ENCODE measurements at places on chromosomes 1 and 21.

- no peak for DNase-seq
These were observed 78.8 kb downstream of the FAM78B start for GRCh38 chr1:166087734-166088571.

DNA sequence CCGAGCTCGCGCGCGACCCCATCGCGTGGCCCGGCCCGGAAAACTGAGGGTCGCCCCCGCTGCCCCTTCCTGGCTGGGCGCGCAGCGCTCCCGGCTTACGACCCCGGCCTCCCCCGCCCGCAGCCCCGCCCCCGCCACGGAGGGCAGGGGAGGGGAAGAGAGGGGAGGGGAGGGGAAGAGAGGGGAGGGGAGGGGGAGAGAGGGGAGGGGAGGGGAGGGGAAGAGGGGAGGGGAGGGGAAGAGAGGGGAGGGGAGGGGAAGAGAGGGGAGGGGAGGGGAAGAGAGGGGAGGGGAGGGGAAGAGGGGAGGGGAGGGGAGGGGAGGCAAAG, 6.7 kb upstream of the ANKRD65 start:
- no peak for DNase-seq

GRCh38 chr1:51280321-51280978, 44.4 kb downstream of the RNF11 start:
- no peak for DNase-seq

DNA sequence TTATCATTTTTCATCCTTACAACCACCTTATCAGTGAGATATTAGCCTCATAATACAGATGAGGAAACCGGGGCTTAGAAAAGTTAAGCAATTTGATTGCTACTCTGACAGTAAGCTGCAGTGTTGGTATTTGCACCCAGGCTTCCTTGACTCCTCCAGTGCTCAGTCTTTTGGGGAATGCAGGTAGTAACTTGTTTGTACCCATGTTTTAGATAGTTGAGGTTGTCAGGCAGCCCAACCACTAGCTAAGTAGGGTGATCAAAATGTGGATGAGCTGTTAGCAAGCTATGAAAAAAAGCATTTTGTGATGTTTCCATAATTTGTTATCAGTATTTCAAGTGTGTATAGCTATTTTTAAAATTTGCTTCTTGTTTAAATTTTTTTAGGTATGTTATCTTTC, 80.8 kb downstream of the SASS6 start:
- DNase-seq, result no peak

DNA sequence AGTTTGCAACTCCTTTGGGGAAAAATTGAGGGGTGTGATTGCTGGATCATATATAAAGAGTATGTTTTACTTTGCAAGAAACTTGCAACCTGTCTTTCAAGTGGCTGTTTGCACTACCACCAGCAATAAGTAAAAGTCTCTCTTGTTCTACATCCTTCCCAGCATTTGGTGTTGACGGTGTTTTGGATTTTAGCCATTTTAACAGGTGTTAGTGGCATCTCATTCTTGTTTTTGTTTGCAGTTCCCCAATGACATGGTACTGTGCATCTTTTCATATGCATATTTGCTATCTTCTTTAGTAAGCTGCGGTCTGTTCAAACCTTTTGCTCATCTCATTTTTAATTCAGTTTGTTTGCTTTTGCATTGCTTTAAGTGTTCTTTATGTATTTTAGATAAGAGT, 535.5 kb downstream of the LRRIQ3 start:
- no peak for DNase-seq

DNA sequence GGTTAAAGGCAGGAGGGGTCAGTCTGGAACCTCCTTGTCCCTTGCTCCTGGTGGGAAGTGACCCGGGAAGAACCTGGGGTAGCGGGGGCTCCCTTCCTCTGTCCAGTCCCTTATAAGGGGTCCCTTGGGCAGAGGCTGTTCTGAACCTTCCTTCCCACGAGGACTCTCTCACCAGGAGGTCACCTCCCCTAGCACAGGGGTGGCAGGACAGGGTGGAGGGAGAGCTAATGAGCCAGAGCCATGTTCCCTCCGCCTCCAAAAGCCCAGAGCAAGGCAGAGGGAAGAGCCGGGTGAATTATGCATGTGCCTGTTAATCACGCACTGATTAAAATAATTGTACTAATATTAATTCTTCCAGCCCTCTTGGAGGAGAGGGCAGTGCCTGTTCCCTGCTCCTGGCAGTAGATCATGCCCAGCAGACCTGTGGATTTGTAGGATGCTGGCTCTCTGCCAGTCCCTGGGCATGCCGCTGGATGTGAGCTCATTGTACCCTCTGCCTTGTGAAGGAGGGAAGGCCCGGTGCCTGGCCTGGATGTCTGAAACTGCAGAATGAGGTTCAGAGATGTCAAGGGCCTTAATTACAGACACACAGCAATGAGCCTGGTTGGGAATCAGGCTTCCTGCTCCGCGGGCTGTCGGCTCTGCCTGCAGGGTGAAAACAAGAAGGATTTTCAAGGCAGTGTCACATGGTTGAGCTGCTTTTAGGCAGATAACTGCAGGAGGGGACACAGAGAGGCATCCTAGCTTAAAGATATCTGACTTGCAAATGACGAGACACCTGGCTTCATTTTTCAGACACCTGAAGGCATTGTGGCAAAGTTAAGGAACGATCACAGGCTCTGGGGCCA, 68.2 kb downstream of the IGSF21 start:
- DNase-seq, result no peak

GRCh38 chr1:54695221-54695620, 20.4 kb upstream of the TTC4 start:
- no peak for DNase-seq

Data from NCI-H1092 treated with DMSO at 0.1 percent for 48 hours (cell line).